ENCODE measurements at places on chromosomes 6 and 20.

DNA sequence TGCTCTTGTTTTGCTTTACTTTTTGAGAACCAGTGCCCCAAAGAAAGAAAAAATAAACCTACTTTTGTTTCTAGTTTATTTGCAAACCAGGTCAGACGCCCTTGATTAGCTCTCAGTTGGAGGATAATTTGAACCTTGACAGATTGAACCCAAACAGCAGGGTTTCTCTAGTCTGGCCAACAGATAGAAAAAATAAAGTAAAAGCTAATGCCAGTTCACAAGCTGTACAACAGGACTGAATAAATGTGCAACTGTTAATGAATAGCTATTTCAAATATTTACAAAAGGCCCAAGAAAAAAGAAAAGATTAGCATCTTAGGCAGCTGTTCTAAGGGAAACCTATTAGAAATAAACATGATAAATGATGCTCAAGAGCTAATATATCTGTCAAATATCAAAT is 331.8 kb downstream of the CDKAL1 start:
- DNase-seq = no peak

DNA sequence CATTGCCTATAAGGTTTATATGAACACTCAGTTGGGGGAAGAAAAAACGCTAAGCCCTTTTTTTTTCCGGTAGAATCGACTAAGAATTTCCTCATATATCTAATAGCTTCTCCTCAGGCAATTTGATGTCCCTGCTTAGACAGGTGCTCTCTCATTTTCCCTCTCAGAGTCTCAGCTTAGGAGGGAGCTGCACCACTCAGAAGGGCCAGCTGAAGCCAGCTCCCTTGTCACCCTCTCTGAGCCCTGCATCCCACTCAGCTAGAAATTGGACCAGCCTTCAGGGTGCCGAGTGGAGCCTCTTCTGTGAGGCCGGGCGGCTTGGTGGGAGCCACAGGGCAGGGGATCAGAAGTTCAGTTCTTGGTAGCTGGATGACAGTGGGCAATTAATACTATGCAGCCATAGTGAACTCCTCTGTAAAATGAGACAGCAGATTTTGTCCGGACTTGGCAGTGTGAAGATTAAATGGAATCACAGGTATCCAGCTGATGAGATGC is 368.5 kb downstream of the MAFB start:
- DNase-seq = no peak

DNA sequence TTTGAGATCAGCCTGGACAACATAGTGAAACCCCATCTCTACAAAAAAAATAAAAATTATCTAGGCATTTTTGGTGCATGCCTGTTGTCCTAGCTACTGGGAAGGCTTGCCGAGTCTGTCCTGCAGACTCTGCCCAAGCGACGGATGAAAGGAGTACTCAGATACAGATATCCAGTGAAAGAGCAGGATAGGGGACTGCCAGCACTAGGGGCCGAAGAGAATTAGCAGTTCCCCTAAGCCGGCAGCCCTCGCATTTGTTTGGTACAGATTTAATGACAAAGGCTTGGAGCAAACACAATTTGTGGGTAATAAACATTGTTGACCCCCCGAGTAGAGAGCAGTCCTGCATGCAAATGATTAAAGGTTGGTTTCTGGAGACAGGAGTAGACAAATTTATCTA is 5.4 kb upstream of the TBC1D20 start:
- no peak for DNase-seq

DNA sequence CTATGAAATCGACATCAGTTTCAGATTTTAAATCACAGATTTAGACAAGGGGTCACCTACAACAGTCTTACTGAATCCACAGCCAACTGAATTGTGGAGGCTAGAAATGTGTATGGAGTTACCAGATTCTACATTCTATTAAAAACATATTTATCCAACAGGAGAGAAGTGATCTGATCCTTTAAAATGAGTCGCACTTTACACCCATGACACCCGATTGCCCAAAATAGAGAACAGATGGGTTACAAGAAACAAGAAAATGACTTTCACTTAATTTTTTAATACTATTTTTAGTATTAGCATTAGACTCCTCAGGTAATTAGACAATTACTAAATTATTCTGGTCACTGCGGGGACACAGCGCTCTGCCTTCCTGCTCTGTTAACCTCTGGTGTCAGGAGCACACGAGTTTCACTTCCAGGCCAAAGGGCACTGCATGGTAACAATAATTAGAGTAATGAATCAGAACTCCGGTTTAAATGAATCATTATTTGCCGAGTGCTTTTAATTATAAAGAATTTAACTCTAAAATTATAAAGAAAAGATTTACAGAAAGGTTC is 108.6 kb downstream of the ATP9A start:
- DNase-seq = no peak

- no peak for DNase-seq
Observed at GRCh38 chr6:34973547-34974248, 84.6 kb downstream of the ANKS1A start.

GRCh38 chr6:4225161-4225872 is 89.9 kb upstream of the ECI2 start:
- DNase-seq = no peak

DNA sequence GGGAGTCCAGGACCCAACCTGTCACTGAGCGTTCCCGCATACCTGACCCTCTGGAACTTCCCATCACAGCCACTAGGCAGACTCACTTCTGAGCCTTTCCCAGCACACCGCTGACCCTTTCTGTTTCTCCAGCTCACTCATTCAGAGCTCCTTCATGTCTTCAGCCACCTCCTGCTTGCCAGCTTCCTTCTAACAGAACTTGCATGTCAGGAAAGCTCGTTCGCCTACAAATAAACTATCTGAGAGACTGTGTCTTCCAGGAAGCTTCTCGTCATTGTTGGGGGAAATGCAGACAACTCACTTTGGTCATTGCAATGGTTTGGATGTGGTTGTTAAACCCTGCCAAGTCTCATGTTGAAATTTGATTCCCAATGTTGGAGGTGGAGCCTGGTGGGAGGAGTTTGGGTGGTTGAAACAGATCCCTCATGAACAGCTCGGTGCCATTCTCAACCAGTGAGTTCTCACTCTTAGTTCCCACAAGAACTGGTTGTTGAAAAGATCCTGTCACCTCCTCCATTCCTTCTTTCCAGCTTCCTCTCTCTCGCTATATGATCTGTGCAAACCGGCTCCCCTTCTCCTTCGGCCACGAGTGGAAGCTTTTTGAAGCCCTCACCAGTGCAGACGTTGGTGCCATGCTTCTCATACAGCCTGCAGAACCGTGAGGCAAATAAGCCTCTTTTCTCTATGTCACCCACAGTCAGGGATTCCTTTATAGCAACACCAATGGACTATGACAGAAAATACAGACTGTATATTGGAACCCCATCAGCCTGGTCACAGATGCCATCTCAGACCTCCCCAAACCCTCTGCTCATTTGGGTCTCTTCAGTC is 1.4 kb upstream of the MUC21 start:
- DNase-seq = no peak

DNA sequence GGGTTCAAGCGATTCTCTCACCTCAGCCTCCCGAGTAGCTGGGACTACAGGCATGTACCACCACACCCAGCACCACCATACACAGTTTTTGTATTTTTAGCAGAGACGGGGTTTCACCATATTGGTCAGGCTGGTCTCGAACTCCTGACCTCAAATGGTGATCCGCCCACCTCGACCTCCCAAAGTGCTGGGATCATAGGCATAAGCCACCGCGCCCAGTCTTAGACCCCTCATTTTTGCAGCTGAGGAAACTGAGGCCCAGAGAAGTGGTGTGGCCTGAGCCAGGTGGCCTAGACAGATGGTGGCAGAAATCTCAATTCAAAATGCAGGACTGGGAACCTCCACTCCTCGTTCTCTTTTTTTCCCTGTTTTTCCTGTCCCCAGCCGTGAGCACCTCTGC is 12.6 kb upstream of the FAM209A start:
- DNase-seq = no peak

DNA sequence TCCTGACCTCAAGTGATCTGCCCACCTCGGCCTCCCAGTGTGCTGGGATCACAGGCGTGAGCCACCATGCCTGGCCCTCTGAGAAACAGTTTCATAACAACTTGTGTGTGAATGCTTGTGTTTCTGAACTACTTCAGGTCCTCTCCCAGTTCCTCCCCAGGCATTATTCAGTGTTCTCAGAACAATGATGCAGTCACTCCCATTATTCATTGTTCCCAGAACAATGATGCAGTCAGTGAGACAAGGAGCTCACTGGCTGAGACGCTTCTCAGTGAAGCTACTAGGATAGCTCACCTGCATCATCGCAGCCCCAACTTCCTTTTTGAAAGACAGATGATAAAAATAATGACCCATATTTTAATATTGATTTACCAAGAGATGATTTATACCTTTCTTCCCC is 71.5 kb downstream of the NDUFAF5 start:
- no peak for DNase-seq

DNA sequence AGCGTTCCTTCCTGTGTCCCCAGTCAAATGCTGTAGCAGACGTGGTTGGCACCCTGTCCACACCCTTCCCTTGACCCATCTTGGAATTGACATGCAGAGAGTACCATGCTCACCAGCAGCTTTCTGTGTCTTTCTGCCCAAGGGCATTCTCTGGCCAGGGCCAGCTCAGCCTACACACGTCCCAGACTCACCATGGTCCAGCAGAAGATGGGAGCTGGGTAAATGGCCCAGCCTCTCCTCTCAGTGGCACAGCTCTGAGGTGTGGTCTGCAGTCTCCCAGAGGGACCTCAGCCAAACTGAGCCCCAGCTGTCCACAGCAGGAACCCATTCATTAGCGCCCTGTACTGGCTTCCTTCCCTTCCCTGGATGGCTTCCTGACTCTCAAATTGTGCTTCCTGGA is 31.1 kb upstream of the BLCAP start:
- DNase-seq = no peak

DNA sequence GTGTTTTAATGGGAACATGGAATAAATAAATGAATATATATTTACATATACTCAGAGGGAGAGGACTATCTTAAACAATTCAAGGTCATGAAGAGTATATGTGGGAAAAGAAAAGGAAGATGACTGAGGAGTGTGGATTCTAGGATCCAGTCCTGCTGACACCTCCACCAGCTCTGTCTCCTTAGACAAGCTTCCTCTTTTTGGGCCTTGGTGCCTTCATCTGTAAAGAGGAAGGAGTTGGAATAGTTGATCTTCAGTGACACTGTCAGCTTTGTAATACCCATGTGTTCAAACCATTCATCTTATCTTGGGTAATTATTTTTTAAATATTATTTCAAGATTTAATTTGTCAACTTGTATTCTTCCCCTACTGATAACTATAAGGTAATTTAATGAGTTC is 338.0 kb downstream of the ADGRB3 start:
- no peak for DNase-seq

DNA sequence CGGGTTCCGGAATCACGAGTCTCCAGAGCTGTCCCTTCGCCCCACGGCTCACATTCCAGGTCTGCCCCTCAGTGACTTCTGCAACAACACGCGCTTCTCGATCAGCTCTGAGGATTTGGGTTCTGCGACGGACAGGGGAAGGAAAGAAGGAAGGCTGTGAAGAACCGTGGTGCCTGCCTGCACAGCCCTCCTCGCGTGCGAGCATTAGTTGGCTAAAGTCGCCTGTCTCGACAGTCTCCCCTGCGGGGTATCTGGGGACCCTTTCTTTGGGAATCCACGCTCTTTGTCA is 23.1 kb downstream of the VPS52 start:
- DNase-seq = peak; percentile 60

- DNase-seq = no peak
Observed at GRCh38 chr20:63346131-63347080, 14.7 kb downstream of the CHRNA4 start.

- no peak for DNase-seq
Observed at GRCh38 chr20:37579106-37579505, 51.4 kb upstream of the BLCAP start.

DNA sequence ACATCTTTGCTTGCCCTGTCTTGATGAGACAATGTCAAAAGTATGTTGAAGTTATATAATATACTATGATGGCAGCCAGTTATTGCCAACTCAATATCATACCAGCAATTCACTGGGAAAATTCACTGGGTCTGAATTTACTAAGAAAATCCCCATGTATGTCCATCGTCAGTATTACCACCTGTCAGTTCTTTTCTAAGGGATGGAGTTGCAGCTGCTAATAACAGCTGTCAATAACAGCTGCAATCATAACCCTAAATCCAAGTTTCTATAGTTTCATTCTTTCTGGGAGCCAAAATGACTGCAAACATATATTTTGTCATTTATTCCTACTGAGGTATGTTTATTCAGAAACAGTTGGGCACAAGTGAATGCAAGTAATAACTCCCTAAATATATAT is 132.6 kb upstream of the RIN2 start:
- DNase-seq = no peak

DNA sequence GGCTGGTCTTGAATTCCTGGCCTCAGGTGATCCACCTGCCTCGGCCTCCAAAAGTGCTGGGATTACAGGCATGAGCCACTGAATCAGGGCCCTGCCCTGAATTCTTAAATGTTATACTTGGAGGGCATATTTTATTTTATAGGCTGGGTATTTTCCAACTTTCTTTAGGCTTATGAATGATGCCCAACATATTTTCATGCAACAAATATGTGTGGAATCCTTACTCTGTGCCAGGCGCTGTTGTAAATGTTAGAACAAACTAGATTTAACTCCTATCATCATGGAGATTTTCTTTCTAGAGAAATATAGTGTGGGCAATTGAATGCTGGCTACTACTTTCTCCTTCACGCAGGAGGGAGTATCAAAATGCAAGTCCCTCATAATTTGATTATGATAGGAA is 71.2 kb downstream of the SAMD5 start:
- DNase-seq = no peak

- DNase-seq = no peak
Observed at GRCh38 chr6:90049295-90049694, 155.0 kb downstream of the GJA10 start.

DNA sequence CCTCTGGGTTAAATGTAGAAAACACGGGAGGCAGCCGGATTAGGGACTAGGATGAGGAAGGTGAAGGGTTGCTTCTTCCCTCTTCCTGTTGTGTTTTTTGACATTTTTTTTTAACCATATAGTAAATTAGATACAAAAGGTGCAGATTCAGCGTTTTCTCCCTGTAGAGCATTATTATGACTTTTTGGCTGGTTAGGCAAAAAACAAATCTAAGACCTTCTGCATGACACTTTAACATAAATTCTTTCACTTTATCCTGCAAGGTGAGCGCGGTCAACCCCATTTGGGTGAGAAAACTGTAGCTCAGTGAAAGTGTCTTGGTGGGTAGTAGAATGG is 1.3 kb downstream of the SLC16A10 start:
- DNase-seq = no peak

- no peak for DNase-seq
Observed at GRCh38 chr6:93962566-93962965, 543.2 kb upstream of the EPHA7 start.

GRCh38 chr6:158396136-158396535 is 83.9 kb downstream of the TULP4 start:
- DNase-seq = no peak

- DNase-seq = no peak
Observed at GRCh38 chr6:111995404-111995803, 58.5 kb upstream of the CCN6 start.

Measured in esophagus squamous epithelium (tissue), 5 donors.